Occipital lobe (tissue), 3 donors: ENCODE measurements at places on chromosomes 2 and 18. TPM values are rescaled to one million over a fixed set of nuclear protein-coding genes. Genes with fewer than 3 reads are reported as not detected.

GRCh38 chr2:21441442-21441841, 317.7 kb downstream of the TDRD15 start:
- no peak for DNase-seq

DNA sequence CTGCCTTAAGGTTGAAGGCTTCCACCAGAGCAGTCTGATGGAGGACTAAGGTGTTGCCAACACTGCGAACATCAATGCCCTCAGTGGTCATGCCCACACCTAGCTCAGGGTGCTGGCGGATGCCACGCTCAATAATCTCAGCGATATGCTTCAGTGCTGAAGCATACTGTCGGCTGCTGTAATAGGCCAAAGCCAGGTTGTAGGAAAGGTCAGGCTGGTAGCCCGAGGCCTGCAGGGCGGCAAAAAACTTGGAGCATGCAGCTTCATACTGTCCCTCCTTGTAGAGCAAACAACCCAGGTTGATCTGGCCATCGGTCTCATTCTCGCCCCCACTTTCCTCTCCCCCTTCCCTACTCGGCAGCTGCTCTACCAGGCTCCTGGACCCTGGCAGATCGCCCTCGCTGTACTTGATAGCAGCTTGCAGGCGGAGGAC, 159.4 kb downstream of the AGPS start:
- DNase-seq = peak; percentile 49

DNA sequence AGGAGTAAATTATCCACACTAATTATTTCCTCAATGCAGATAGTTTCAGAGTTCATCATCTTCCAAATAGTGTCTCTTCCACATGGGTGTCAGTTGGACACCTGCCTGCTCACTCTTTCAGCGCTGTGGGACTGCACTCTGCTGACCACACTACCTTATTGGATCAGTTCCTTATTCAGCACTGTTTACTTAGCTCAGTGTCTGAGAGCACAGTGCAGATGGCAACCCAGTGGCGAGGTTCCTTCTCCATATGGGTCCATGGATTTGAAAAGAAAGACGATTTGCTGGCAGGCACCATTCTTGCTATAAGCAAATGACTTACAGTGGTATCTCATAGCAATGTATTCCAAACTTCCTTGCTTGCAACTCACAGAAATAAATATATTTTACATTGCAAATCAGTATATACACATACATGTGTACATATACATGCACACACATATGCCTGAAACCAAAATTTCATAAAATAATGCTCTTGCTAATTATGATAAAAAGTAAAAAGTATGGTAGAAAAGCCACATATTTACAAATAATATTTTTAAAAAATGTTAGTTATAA, 354.8 kb downstream of the INSIG2 start:
- DNase-seq = no peak

GRCh38 chr2:14634489-14635390, 2.2 kb downstream of the LRATD1 start:
- DNase-seq = peak; percentile 71

- DNase-seq = no peak
Measured at GRCh38 chr2:15331787-15332186, 229.3 kb downstream of the NBAS start.

DNA sequence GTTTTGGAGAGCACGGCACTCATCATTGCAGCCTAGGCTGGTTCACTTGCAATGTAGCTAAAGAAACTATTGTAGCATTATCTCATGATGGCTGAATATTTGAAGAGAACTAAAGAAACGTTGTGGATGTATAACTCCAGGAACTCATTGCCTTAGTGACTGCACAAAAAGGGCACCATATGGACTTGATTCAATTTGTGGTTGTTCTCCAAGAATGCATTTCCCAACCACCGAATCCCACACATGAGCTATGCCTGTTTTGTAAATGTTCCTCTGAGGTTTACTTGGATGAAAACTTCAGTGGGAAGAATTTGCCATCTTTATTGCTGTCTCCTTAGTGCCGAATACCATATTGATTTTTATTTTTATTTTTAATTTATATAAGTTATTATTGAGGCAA, 43.5 kb downstream of the DOK6 start:
- no peak for DNase-seq

TRIM43 gene
- total RNA-seq = not detected

B3GNT2 gene
- 48.8 TPM for total RNA-seq

GALNT14 gene
- total RNA-seq = 4.7 TPM

COL4A4 gene
- total RNA-seq = 0.78 TPM

MYO7B gene
- total RNA-seq = not detected

RAPH1 gene
- total RNA-seq = 39.9 TPM

KCNE4 gene
- total RNA-seq = 3.7 TPM
